ENCODE measurements at places on chromosomes 5 and 9.

DNA sequence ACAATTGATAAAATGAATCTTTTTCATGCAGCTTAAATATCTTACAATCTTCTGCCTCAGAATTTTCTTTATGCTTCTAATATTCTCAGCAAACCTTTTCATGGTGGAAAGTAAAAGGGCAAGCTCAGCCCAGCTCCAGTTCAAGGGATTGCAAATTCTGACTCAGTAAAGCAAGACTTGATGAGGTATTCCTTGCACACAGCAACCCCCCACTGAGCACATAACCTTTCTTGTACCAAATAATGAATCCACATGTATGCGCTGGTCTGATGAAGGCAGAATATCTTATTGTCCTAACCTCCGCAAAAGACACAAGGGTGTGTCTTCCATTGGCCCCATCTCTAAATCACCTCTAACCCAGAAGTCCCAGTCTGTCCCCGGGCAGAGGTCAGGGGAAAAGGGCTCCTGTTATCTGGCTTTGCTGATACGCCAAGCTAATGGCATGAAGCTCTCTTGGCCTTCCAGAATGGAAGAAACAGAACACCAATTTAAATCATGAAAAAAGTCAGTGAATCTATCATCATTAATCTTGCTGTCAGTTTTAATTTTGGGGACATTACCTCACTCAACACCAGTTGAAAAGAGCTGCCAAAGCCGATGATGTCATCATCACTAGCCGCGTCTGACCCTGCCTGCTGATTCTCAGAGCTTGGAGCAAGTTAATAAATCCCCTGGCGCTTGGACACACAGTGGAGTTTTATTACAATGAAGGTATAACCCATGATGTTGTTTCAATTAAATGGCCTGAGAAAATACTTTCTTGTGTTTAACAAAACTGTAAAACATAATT is 592.5 kb upstream of the CLINT1 start:
- H3K27me3 ChIP-seq, result no peaks in the 10 kb centered on the region
- H3K4me3 ChIP-seq, result no peak overlapping the region
- peaks cover 25% of the 10 kb centered on the region for H3K4me1 ChIP-seq
- peak; percentile 69 for DNase-seq
- no peaks in the 10 kb centered on the region for H3K36me3 ChIP-seq

- H3K36me3 ChIP-seq, result no peaks in the 10 kb centered on the region
- H3K27ac ChIP-seq, result no peak overlapping the region
- H3K4me3 ChIP-seq, result no peak overlapping the region
- H3K4me1 ChIP-seq, result peaks cover 7% of the 10 kb centered on the region
- no peak for DNase-seq
- no peaks in the 10 kb centered on the region for H3K27me3 ChIP-seq
Observed at GRCh38 chr9:128146591-128147120, 2.6 kb upstream of the LCN2 start.

- no peaks in the 10 kb centered on the region for H3K4me1 ChIP-seq
- H3K27me3 ChIP-seq, result no peaks in the 10 kb centered on the region
- H3K4me3 ChIP-seq, result no peak overlapping the region
- no peaks in the 10 kb centered on the region for H3K36me3 ChIP-seq
- no peak for DNase-seq
Observed at GRCh38 chr5:67652201-67652600, 455.6 kb upstream of the CD180 start.

- H3K27me3 ChIP-seq, result no peaks in the 10 kb centered on the region
- H3K36me3 ChIP-seq, result no peaks in the 10 kb centered on the region
- no peak overlapping the region for H3K27ac ChIP-seq
- no peak for DNase-seq
- no peak overlapping the region for H3K4me3 ChIP-seq
Observed at GRCh38 chr5:107385708-107386107, 285.0 kb downstream of the EFNA5 start.

- DNase-seq, result no peak
- H3K27ac ChIP-seq, result no peak overlapping the region
- H3K4me1 ChIP-seq, result peaks cover 5% of the 10 kb centered on the region
- no peaks in the 10 kb centered on the region for H3K36me3 ChIP-seq
- no peaks in the 10 kb centered on the region for H3K27me3 ChIP-seq
Observed at GRCh38 chr5:44794371-44794770, 14.4 kb upstream of the MRPS30 start.

DNA sequence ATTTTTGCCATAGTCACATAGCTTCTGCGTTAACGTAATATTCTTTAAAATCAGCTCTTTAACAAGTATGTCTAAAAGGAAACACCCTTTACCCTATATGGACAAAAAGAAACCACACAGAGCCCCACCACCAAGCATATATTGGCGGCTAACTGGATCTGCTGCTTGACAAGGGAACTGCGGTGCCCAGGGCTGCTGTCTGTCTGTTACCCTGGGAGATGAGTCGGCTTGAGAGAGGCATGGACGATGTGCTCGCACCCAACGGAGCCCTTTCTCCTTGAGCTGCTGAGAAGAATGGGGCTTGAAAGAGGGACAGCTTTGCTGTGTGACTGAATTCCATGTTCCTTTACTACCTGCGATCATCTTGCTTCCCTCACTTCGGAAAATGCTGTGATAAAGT is 158.6 kb upstream of the SHB start:
- H3K4me1 ChIP-seq, result peaks cover 14% of the 10 kb centered on the region
- no peaks in the 10 kb centered on the region for H3K36me3 ChIP-seq
- H3K27me3 ChIP-seq, result no peaks in the 10 kb centered on the region
- DNase-seq, result peak; percentile 43
- H3K27ac ChIP-seq, result peak overlapping the region; percentile 82

DNA sequence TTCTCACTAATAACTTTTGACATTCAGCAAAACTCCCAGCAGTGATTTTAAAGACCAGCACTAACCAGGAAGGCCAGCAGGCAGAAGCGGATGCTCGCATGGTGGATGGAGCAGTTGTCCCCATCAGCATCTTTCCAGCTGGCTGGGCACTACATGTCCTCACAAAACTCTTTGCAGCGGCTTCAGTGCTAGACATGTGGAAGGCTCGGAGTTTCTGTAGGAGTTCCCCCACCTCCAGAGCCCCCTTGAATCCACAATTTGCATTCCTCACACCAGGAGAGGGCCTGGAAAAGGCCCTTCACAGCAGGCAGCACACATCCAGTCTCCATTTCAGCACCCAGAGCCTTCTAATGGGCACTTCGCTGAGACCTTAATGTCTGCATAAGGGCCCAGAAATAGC is 85.6 kb downstream of the APTX start:
- no peak overlapping the region for H3K4me3 ChIP-seq
- no peaks in the 10 kb centered on the region for H3K4me1 ChIP-seq
- no peak overlapping the region for H3K27ac ChIP-seq
- no peaks in the 10 kb centered on the region for H3K36me3 ChIP-seq
- no peak for DNase-seq

DNA sequence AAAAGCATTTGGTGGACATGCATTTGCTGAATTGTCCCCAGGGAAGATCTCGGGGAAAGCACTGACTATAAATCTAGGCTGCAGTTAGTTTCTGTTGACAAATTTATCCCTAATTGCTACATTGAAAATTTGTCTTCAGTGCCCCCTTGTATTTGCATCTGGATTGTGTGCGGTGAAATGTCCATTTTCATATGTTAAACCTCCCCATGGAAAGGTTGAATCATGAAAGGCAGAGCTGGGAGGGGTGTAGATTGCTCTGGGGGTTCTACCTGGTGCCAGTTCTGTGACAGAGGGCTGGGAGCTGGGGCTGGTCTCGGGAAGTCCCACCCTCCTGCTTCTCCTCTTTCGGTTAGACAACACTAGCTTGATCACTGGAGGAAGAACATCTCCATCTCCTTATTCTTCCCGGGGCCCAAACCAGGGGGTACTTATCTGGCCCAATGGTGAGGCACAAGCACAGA is 101.9 kb downstream of the GADD45G start:
- DNase-seq, result no peak
- H3K27ac ChIP-seq, result no peak overlapping the region
- H3K4me1 ChIP-seq, result no peaks in the 10 kb centered on the region
- no peak overlapping the region for H3K4me3 ChIP-seq

GRCh38 chr5:93532370-93532769 is 48.6 kb downstream of the NR2F1-AS1 start:
- no peak for DNase-seq
- no peak overlapping the region for H3K27ac ChIP-seq
- no peak overlapping the region for H3K4me3 ChIP-seq
- peaks cover 6% of the 10 kb centered on the region for H3K36me3 ChIP-seq
- H3K4me1 ChIP-seq, result no peaks in the 10 kb centered on the region

DNA sequence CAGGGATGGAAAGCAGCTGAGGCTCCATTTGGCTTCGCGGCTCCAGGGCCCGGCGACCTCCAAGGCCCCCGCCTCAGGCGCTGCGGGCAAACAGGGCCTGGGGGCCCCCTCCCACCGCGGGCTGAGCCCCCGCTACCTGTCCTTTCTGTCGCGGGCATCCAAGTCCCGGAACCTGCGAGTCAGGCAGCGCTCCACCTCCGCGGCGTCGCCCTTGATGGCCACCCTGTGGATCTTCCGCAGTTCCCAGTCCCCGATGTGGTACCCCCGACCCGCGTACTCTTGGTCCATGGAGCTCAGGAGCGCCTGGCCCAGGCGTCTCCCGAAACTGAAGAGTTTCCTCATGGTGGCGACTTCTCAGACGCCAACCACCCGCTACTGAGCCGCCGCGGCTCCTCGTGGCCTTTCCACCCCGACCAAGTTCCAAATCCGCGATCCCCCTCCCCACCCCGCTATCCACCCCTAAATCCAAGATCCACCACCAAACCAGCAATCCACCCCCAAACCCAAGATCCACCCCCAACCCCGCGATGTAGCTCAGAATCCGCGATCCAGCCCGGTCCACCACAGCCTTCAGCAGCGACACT is 86.5 kb upstream of the CCDC180 start:
- H3K4me1 ChIP-seq, result no peaks in the 10 kb centered on the region
- no peak overlapping the region for H3K4me3 ChIP-seq
- no peaks in the 10 kb centered on the region for H3K36me3 ChIP-seq
- H3K27ac ChIP-seq, result no peak overlapping the region
- peaks cover 17% of the 10 kb centered on the region for H3K27me3 ChIP-seq
- DNase-seq, result no peak

DNA sequence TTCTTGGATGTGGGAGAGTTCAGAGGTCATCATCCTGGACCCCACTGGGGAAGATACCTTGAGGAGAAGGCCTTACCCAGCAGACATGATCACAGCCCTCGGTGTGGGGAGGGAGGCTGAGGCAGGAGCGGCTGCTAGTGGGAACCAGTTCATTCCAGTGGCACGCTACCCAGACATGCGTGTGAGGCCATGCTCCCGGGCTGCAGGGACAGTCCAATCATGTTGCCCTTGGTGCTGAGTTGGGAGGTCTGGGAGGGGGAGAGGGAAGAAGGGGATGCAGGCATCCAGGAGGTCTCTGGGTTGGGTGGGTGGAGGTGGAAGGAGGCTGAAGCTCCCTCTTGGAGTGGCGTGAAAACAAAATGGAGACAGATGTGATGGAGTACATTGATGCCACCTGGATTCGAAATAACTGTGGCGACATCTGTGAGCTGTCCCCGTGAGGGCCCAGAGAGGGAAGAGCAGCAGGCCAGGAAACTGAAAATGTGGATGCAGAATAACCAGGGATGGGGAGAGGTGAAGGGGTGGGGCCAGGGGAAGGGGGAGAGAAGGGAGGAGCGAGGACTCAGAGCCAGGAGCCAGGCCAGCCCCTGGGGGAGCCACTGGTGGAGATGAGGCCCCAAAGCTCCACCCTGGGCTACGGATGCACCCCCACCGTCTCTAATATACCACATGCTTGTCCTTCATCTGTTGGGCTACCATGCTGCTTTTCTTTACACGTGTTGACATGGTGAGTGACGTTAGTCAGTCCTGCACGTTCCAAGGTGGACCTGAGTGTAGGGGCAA is 16.2 kb downstream of the NDUFS6 start:
- H3K36me3 ChIP-seq, result peaks cover 87% of the 10 kb centered on the region
- H3K27me3 ChIP-seq, result no peaks in the 10 kb centered on the region
- no peak overlapping the region for H3K4me3 ChIP-seq
- H3K27ac ChIP-seq, result no peak overlapping the region
- H3K4me1 ChIP-seq, result no peaks in the 10 kb centered on the region

DNA sequence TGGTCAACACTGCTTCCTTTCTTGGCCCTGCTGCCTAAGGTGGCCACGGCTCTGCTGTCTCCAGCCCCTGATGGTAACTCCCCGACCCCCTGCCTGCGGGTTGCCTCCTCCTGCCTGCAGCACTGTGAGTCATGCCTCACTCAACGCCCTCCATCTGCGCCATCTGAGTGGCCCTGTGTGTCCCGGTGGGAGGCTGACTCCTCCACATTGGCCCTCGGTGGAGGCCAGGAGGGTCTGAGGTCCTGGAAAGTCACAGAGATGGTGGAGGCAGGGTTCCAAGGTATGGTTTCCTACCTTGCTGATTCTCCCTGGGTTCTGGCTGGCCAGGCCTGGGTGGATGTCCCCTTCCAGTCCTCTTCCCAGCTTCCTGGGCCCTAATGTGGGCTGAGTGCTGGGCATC is 64.5 kb upstream of the ADAMTS2 start:
- no peaks in the 10 kb centered on the region for H3K4me1 ChIP-seq
- H3K36me3 ChIP-seq, result no peaks in the 10 kb centered on the region
- H3K27ac ChIP-seq, result no peak overlapping the region
- no peaks in the 10 kb centered on the region for H3K27me3 ChIP-seq
- H3K4me3 ChIP-seq, result no peak overlapping the region
- peak; percentile 40 for DNase-seq

- H3K4me1 ChIP-seq, result peaks cover 26% of the 10 kb centered on the region
- H3K4me3 ChIP-seq, result peak overlapping the region; percentile 75
- no peaks in the 10 kb centered on the region for H3K27me3 ChIP-seq
- peak overlapping the region; percentile 87 for H3K27ac ChIP-seq
- DNase-seq, result no peak
Observed at GRCh38 chr5:181222630-181223057, 437 bp upstream of the TRIM41 start.

DNA sequence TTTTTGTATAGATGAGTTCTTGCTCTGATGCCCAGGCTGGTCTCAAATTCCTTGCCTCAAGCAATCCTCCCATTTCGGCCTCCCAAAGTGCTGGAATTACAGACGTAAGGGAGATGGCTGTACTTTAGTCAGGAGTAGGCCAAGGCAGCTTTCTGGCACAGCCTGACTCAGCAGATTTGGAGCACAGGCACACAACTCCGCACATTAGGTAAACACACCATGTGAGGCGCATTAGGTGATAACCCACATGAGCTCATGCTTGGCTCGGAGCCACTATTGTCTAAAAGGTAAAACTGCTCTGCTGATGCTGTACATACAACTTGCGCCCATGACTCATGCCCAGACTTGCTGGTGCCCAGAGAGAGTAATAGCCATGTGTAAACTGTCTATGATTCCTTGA is 1157.9 kb downstream of the TAF11L14 start:
- H3K4me1 ChIP-seq, result peaks cover 1% of the 10 kb centered on the region
- no peaks in the 10 kb centered on the region for H3K36me3 ChIP-seq
- H3K27ac ChIP-seq, result no peak overlapping the region
- H3K4me3 ChIP-seq, result no peak overlapping the region
- DNase-seq, result peak; percentile 65

DNA sequence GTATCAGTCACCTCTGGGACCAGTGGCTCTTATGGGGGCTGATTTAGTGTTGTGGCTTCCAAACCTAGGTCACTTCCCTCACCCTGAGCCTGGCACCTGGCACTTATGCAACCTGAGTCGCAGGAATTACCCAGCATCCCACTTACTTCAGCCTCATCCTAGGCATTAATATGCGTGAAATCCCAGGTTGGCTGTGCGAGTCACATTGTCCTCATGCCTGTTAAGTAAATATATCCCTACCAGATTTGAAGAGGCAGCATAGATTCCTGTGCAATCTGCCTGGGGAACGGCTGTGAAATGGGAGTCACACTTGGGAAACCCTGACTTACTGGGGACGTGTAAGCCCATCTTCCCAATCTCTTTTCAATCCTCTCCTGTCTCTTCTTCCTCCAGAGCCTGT is 42.7 kb upstream of the AKNA start:
- no peaks in the 10 kb centered on the region for H3K36me3 ChIP-seq
- H3K4me1 ChIP-seq, result no peaks in the 10 kb centered on the region
- H3K4me3 ChIP-seq, result no peak overlapping the region
- no peak for DNase-seq

- H3K4me1 ChIP-seq, result no peaks in the 10 kb centered on the region
- H3K4me3 ChIP-seq, result no peak overlapping the region
- H3K27me3 ChIP-seq, result no peaks in the 10 kb centered on the region
- no peak for DNase-seq
- no peak overlapping the region for H3K27ac ChIP-seq
Observed at GRCh38 chr9:87890837-87891236, 8.2 kb downstream of the SPATA31E1 start.

Data from SJSA1 (cell line).